EL (cell line): ENCODE measurements at places on chromosomes 4 and X.
A peak's percentile ranks its signal among the peaks of the same experiment; 100 is the strongest.

DNA sequence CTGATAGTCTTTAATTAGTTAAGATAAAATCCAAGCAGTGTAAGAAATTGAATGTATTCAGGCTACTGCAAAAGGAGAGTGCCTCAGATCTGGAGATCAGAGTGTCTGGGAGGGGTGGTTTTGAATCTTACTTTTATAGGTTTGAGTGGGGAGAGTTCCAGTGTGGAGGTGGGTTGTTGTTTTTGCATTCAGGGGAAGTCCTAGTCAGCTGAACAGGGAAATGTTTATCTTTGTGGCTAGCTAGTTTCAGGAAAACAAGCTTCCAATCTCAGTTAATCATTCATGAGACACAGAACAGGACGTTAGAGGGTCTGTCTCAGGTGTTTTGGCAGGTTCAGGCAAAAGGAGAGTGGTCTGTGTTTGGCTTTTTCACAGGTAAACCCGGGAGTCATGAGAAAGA lies 26.0 kb downstream of the ZNF81 start:
- no peak for DNase-seq

- DNase-seq, result no peak
Measured at GRCh38 chrX:113522814-113523213, 682.2 kb upstream of the AMOT start.

DNA sequence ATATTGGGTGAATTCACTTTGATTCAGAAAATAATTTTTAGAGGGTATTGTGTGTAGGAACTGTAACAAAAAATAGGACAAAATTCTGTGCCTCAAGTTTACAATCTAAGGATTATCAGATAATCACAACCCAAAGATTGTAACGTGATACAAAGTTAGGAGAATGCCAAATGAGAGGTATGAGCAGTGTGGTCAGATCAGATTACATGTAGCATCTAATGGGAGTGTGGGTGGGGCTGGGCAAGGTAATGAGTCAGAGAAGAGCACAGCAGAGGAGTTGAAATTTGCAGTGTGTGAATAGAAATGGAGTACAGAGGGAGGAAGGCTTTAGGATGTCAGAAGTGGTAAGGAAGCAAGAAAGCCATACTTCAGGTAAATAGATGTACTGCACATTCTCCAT lies 103.4 kb upstream of the TEX13A start:
- DNase-seq, result no peak

GRCh38 chrX:15646543-15646942 lies 18.1 kb downstream of the CLTRN start:
- DNase-seq, result no peak

DNA sequence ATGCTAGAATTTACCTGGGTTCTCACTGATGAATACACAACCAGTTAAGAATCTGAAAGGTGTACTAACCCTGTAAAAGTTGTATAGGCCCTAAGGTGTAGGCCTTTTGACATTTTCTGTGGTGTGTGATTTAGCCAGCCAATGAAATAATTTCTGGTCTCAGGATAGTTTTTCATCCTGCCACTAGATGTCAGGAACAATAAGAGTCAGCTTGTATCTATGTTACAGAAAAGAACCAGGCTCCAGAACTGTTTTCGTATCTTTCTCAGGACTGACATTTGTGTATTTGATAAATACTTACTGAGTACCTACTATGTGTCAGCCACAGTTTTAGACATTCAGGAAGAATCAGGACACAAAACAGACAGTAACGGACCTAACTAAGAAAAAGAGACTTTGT lies 673.6 kb upstream of the TENM3 start:
- DNase-seq, result peak; percentile 40

GRCh38 chrX:80216086-80216485 lies 201.5 kb downstream of the TBX22 start:
- DNase-seq, result no peak
